Femur (tissue), 1 donor: ENCODE measurements at places on chromosomes 6 and 20.

- no peak for DNase-seq
These were observed 939 bp downstream of the DTNBP1 start for GRCh38 chr6:15661853-15662325.

DNA sequence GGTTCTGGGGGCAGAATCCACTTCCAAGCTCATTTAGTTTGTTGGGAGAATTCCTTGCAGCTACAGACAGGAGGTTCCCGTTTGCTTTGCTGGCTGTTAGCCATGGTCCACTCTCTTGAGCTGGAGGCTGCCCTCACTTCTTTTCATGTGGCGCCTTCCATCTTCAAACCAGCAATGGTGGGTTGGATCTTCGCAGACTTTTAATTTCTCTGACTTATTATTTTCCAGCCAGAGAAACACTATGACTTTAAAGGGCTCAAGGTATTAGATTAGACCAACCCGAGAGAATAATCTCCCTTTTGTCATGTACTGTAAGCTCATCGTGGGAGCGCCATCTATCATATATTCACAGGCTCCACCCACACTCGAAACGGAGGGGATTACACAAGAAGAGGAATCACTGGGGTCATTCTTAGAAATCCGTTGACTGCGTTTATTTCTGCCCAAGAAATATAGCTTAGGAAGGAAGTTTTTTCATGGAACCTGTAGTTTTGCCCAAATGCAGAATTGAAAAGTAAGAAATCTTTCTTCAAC lies 38.9 kb downstream of the SAMD5 start:
- no peak for DNase-seq

DNA sequence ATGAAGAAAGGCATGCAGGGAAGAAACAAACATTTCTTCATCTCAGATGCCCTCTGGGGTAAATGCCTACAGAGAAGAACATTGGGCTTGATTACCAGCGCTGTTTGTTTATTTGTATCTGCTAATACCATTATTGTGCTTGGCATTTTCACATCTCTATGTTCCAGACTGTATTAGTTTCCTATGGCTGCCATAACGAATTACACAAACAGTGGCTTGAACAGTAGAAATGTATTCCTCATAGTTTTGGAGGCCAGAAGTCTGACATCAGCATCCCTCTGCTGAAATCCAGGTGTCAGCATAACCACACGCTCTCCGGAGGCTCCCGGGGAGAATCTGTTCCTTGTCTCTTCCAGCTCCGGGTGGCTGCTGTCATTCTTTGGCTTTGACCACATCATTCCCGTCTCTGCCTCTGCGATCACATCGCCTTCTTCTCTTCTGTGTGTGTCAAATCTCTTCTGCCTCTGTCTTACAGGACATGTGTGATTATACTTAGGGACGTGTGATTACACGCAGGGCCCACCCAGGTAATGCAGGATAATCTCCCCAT lies 241.6 kb upstream of the SUPT3H start:
- DNase-seq: no peak

DNA sequence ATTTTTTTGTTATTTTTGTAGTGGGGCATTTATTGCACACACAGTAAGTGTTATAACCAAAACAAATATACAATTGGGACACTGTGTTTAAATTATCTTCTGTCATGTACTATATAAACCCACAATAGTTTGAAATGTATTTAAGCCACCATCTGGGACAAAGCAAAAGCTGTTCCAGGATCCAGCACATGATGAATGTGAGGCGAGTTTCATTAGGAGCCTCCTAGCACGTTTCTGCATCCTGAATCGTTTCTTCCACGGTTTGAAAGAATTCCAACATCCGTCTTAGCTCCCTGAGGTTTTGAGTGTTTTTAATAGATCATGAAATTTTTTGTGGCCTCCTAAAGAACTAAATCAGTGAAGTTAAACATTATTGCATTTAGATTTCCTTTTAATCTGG lies 65.8 kb downstream of the EYA4 start:
- DNase-seq: no peak

- DNase-seq: no peak
These were observed 257.5 kb downstream of the ADGB start for GRCh38 chr6:146856296-146856695.

GRCh38 chr20:51422514-51423289 lies 119.8 kb downstream of the NFATC2 start:
- no peak for DNase-seq

DNA sequence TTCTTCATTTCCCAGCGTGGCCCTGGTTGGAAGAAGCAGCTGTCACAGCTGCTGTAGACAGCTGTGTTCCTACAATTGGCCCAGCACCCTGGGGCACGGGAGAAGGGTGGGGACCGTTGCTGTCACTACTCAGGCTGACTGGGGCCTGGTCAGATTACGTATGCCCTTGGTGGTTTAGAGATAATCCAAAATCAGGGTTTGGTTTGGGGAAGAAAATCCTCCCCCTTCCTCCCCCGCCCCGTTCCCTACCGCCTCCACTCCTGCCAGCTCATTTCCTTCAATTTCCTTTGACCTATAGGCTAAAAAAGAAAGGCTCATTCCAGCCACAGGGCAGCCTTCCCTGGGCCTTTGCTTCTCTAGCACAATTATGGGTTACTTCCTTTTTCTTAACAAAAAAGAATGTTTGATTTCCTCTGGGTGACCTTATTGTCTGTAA lies 292.7 kb downstream of the ESR1 start:
- peak; percentile 71 for DNase-seq

GRCh38 chr6:159101656-159102055 lies 56.9 kb upstream of the TAGAP start:
- DNase-seq: no peak
